ENCODE measurements at places on chromosomes 2 and 18. TPM values are rescaled to one million over a fixed set of nuclear protein-coding genes. Genes with fewer than 3 reads are reported as not detected.

DNA sequence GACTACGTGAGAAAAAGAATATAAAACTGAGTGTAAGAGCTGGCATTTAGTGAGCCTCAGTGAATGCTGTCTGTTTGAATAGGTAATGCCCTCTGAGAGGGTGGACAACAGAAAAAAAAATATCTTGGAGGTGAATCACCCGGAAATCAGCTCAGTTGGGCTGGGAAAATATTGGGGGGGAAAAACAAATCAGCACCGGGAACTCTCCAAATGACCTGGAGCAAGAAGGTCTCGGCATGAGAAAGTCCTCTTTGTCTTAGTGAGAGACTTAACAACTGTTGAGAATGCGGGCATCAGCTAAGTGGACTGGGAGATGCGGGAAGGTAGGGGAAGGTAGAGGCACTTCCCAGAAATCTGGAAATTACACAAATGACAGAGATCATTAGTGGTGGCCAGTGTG is 109.4 kb upstream of the POU3F3 start:
- no peak overlapping the region for H3K27ac ChIP-seq
- no peak overlapping the region for H3K4me3 ChIP-seq
- DNase-seq: no peak
- H3K36me3 ChIP-seq: no peaks in the 10 kb centered on the region
- peaks cover 16% of the 10 kb centered on the region for H3K27me3 ChIP-seq

DNA sequence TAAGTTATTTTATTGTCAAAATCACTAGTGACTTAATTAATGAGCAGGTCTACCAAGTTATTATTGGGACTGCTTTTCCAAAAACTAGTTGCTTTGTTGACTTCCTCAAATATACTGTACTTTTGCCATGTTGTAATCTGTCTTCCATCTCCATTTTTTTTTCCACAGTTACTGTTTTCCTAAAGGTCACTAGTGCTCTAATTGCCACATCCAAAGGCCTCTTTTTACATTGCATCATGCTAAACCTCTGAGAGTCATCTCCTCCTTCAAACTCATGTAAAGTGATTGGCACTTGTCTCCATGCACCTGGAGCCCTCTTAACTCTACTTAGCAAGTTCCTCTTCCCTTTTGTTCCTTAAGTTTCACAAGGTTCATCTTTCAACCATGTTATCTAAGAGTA is 11.8 kb downstream of the PMAIP1 start:
- no peaks in the 10 kb centered on the region for H3K4me1 ChIP-seq
- DNase-seq: no peak
- no peak overlapping the region for H3K4me3 ChIP-seq
- H3K27ac ChIP-seq: no peak overlapping the region
- no peaks in the 10 kb centered on the region for H3K36me3 ChIP-seq
- peaks cover 49% of the 10 kb centered on the region for H3K27me3 ChIP-seq

GRCh38 chr2:2234398-2235195 is 96.5 kb downstream of the MYT1L start:
- H3K27ac ChIP-seq: no peak overlapping the region
- H3K36me3 ChIP-seq: no peaks in the 10 kb centered on the region
- H3K4me1 ChIP-seq: no peaks in the 10 kb centered on the region
- no peak for DNase-seq

- H3K4me1 ChIP-seq: peaks cover 10% of the 10 kb centered on the region
- H3K4me3 ChIP-seq: peak overlapping the region; percentile 68
- no peak overlapping the region for H3K27ac ChIP-seq
These were observed 474 bp upstream of the CERKL start for GRCh38 chr2:181657379-181657778.

DNA sequence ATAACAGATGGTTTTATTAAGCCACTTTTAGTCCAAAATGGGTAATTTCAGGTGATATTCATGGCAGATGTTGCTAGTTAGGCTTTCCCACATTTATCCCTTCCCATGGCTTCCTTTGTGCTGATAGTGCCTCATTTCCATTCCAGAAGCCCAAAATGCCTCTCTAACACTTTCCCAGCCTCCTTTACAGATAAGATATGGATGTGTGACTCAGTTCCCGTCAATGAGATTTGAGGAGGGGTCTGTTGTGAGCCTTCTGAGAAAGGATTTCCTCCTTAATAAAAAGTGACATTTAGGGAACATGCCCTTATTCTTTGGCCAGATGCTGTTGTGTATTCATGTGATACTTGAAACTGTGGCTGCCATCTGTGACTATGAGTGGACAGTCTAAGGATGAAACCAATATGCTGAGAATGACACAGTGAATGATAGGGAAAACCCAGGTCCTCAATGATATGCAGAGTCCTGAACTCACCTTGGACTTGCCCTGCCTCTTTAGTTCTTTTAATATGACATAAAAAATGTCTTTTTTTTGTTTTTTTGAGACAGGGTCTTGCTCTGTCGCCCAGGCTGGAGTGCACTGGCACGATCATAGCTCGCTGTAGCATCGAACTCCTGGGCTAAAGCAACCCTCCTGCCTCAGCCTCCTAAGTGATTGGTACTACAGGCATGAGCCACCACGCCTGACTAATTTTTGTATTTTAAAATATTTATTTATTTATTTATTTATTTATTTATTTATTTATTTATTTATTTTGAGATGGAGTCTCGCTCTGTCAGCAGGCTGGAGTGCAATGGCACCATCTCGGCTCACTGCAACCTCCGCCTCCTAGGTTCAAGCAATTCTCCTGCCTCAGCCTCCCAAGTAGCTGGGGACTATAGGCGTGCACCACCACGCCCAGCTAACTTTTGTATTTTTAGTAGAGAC is 5.8 kb upstream of the ACSL3 start:
- DNase-seq: no peak
- H3K36me3 ChIP-seq: no peaks in the 10 kb centered on the region
- no peak overlapping the region for H3K27ac ChIP-seq
- peaks cover 10% of the 10 kb centered on the region for H3K4me1 ChIP-seq
- no peak overlapping the region for H3K4me3 ChIP-seq

Gene ITGA4
- total RNA-seq: 0.74 TPM

DNA sequence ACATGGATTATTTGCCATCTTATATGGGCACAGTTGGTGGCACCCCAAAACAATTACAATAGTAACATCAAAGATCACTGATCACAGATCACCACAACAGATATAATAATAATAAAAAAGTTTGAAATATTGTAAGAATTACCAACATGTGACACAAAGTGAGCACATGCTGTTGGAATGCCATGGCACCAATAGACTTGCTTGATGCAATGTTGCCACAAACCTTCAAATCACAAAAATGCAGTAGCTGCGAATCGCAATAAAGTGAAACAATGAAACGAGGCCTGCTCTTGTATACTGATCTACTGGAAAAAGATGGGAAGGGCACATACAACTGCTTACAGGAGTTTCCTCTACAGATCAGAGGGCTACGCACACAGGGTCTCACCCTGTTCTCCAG is 32.2 kb upstream of the AMMECR1L start:
- no peak overlapping the region for H3K4me3 ChIP-seq
- no peaks in the 10 kb centered on the region for H3K4me1 ChIP-seq
- H3K27me3 ChIP-seq: no peaks in the 10 kb centered on the region
- no peak for DNase-seq
- no peaks in the 10 kb centered on the region for H3K36me3 ChIP-seq

- H3K4me1 ChIP-seq: no peaks in the 10 kb centered on the region
- no peaks in the 10 kb centered on the region for H3K36me3 ChIP-seq
- H3K27ac ChIP-seq: no peak overlapping the region
These were observed 1132.9 kb upstream of the ZEB2 start for GRCh38 chr2:145652571-145653545.

DNA sequence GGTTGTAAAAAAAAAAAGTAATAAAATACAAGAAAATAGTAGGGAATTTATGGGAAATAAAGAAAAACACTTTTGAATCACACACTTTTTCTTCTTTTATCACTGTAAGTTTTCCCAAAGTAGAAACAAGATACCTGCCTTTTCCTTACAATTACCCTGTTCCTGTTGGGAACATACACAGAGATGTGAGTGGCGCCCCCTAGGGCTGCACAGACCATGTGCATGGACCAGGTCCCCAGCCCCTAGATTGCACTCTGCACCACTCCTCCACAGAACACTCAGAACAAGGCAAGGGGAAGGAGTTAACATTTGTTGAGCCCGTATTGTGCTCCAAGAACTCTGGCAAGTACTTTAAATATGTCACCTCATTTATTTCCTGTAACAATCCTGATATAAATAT is 118.7 kb upstream of the NRP2 start:
- no peak overlapping the region for H3K4me3 ChIP-seq
- H3K4me1 ChIP-seq: no peaks in the 10 kb centered on the region
- no peaks in the 10 kb centered on the region for H3K27me3 ChIP-seq
- H3K27ac ChIP-seq: no peak overlapping the region
- H3K36me3 ChIP-seq: no peaks in the 10 kb centered on the region
- no peak for DNase-seq

Gene OTOS
- not detected for total RNA-seq

GRCh38 chr2:64525317-64525613 is 1.1 kb downstream of the AFTPH start:
- H3K27me3 ChIP-seq: no peaks in the 10 kb centered on the region
- H3K4me1 ChIP-seq: peaks cover 58% of the 10 kb centered on the region
- no peaks in the 10 kb centered on the region for H3K36me3 ChIP-seq
- H3K27ac ChIP-seq: peak overlapping the region; percentile 97

Gene TMEM163
- 0.22 TPM for total RNA-seq

Gene GPR39
- not detected for total RNA-seq

DNA sequence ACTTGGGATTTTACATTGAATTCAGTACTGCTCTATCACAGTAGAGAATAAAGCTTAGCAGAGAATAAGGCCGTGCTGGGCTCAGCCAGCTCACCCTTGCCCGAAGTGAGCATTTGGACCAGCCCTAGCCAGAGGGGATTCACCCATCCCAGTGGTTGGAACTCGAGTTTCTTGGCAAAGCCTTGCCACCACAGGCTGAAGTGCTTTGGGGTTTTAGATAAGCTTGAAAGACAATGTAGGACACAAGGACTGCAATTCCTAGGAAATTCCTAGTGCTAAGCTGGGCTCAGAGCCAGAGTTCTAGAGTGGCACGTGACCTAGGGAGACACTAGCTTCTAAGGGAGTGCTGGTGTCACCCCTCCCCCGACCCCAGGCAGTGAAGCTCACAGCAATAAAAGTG is 28.0 kb downstream of the SERPINB11 start:
- H3K36me3 ChIP-seq: no peaks in the 10 kb centered on the region
- no peak overlapping the region for H3K27ac ChIP-seq
- no peaks in the 10 kb centered on the region for H3K27me3 ChIP-seq

DNA sequence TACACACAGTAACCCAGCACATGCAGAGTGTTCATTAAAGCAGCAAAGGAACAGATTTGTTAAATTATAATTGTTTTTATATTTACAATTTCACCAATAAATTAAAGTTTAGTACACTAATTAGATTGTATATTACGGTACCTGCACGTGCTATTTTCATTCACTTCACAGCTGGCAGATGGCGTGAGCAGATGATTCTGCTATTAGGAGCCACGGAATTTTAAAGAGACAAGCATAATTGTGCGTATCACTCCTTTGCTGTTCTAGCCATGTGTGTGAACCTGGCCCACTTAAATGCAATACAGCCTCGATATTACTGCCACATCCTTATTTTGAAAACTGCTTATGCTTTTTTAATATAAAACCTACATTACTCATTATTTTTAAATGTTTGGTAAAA is 332.8 kb upstream of the SOX11 start:
- peaks cover 29% of the 10 kb centered on the region for H3K27me3 ChIP-seq
- no peak for DNase-seq
- no peaks in the 10 kb centered on the region for H3K4me1 ChIP-seq
- H3K27ac ChIP-seq: no peak overlapping the region
- no peak overlapping the region for H3K4me3 ChIP-seq

GRCh38 chr2:174442546-174443510 is 44.0 kb downstream of the GPR155 start:
- H3K36me3 ChIP-seq: peaks cover 41% of the 10 kb centered on the region
- no peak overlapping the region for H3K4me3 ChIP-seq
- H3K4me1 ChIP-seq: peaks cover 19% of the 10 kb centered on the region
- H3K27ac ChIP-seq: no peak overlapping the region

- H3K36me3 ChIP-seq: peaks cover 10% of the 10 kb centered on the region
- H3K27me3 ChIP-seq: no peaks in the 10 kb centered on the region
- no peak for DNase-seq
- peaks cover 6% of the 10 kb centered on the region for H3K4me1 ChIP-seq
These were observed 148.6 kb downstream of the WDR7 start for GRCh38 chr18:56799756-56800155.
